Stimulated activated CD8-positive, alpha-beta memory T cell treated with anti-CD3 and anti-CD28 coated beads, Interleukin-12 subunit alpha, Interleukin-12 subunit beta, amount 100 ng/mL, for 4 hours (primary cell): ENCODE measurements at places on chromosomes 2 and 18.

DNA sequence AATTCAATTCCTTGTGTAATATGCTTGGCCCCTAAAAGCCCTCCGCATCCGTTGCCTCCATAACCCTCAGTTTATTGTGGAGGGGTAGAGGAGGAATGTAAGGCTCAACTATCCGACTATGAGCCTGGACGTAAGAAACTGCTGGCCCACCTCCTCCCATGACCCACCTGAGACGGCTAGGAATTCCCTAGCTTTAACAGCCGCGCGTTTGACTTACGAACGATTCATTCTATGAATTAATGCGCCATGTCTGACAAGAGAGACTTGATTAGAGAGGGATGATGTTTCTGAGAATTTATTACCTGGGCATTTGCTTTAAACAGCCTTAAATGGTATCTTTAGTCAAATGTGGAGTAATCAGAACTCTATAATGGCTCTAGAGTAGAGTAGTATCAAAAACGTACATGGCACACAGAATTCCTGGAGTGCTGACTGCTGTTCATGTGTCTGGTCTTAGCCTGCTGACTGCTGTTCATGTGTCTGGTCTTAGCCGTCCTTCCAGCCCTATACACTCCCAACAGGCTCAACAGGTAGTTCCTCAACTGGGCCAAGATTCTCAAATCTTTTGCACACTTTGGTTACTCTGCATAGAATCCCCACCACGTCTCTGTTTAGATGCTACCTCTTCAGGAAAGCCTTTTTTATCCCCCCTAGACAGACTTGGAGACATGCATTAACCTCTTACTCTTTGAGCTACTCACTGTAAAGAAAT, 899 bp upstream of the GFPT1 start:
- DNase-seq, result no peak

DNA sequence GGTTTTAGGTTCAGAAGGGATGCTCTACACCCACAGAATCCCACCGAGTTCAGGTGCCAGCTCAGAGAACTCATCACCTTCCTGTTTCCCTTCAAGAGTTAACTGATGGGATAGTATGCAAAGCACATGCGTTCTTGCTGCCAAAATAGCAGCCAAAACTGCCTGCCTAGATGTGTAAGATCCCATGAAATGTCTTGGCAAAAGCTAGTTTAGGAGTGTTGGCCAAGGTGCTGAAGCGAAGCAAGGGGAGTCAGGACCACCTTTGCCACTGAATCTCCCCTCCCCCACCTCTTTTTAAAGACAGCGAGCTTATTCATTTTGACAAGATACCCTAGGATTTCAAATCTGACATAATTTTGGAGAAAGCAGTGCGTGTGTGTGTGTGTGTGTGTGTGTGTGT, 2.1 kb downstream of the DOCK10 start:
- no peak for DNase-seq

GRCh38 chr2:226813148-226813701, 13.6 kb upstream of the IRS1 start:
- DNase-seq, result no peak

- no peak for DNase-seq
Observed at GRCh38 chr18:77560341-77560992, 310.8 kb downstream of the GALR1 start.

GRCh38 chr18:67400502-67401117, 115.9 kb downstream of the DSEL start:
- DNase-seq, result no peak

DNA sequence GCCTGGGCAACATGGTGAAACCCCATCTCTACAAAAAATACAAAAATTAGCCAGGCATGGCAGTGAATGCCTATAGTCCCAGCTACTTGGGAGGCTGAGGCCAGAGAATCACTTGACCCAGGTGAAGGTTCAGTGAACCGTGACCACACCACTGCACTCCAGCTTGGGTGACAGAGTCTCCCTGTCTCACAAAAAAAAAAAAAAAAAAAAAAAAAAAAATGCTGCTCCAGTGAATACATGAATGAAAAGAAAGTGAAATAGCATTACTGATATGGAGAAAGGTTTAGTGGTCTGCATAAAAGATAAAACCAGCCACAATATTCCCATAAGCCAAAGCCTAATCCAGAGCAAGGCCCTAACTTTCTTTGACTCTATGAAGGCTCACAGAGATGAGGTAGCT, 44.5 kb downstream of the METTL8 start:
- no peak for DNase-seq
